ENCODE measurements at places on chromosomes 12 and 14.

- DNase-seq = peak; percentile 90
Measured at GRCh38 chr12:112116232-112117060, 7.9 kb upstream of the NAA25 start.

GRCh38 chr12:26713885-26714383 is 119.1 kb downstream of the ITPR2 start:
- DNase-seq = no peak

GRCh38 chr14:65077318-65077717 is 25.0 kb downstream of the MAX start:
- no peak for DNase-seq

- no peak for DNase-seq
Measured at GRCh38 chr12:132513070-132513398, 23.1 kb downstream of the FBRSL1 start.
